NCI-H187 treated with DMSO at 0.1 percent for 48 hours (cell line): ENCODE measurements at places on chromosomes 3 and 15.

- DNase-seq = no peak
Observed at GRCh38 chr15:85865070-85865684, 70.5 kb upstream of the KLHL25 start.

- no peak for DNase-seq
Observed at GRCh38 chr3:66582721-66583423, 82.0 kb upstream of the LRIG1 start.

- DNase-seq = no peak
Observed at GRCh38 chr3:124322309-124322880, 330.5 kb upstream of the ROPN1 start.

- DNase-seq = no peak
Observed at GRCh38 chr3:143266927-143267326, 147.4 kb downstream of the CHST2 start.
